ENCODE measurements at places on chromosomes 5 and 9. TPM values are rescaled to one million over a fixed set of nuclear protein-coding genes. Genes with fewer than 3 reads are reported as not detected.

The CDX1 gene
- 0.13 TPM for polyA plus RNA-seq

The RLN2 gene
- 1.8 TPM for polyA plus RNA-seq

The PCDHGA4 gene
- polyA plus RNA-seq: 1.2 TPM

The PROB1 gene
- polyA plus RNA-seq: 32.5 TPM

The CD180 gene
- polyA plus RNA-seq: 0.98 TPM

The XPA gene
- 19.0 TPM for polyA plus RNA-seq

The IL4 gene
- polyA plus RNA-seq: not detected

The SPINK13 gene
- 0.23 TPM for polyA plus RNA-seq

The TGFBR1 gene
- 20.9 TPM for polyA plus RNA-seq

The ELAVL2 gene
- polyA plus RNA-seq: 3.5 TPM

The FCN2 gene
- polyA plus RNA-seq: not detected

The VAV2 gene
- polyA plus RNA-seq: 13.7 TPM

The IRX4 gene
- not detected for polyA plus RNA-seq

The MEIKIN gene
- not detected for polyA plus RNA-seq

The PHAX gene
- polyA plus RNA-seq: 45.0 TPM

The GPRIN1 gene
- polyA plus RNA-seq: 4.1 TPM

The IFNW1 gene
- polyA plus RNA-seq: not detected

The PCDHB9 gene
- 3.5 TPM for polyA plus RNA-seq

The ANKRD34B gene
- polyA plus RNA-seq: not detected

The ACTBL2 gene
- not detected for polyA plus RNA-seq

The SLC44A1 gene
- 17.8 TPM for polyA plus RNA-seq

The PCDHGB1 gene
- 0.88 TPM for polyA plus RNA-seq

The JAKMIP2 gene
- polyA plus RNA-seq: 1.9 TPM

The CDC25C gene
- 3.9 TPM for polyA plus RNA-seq

The ECSCR gene
- 40.7 TPM for polyA plus RNA-seq

The KCTD16 gene
- 0.16 TPM for polyA plus RNA-seq

The TAF11L10 gene
- not detected for polyA plus RNA-seq

The C8G gene
- 0.48 TPM for polyA plus RNA-seq

The LCN2 gene
- polyA plus RNA-seq: 1.3 TPM

The SPINK6 gene
- not detected for polyA plus RNA-seq

The ADAMTS19 gene
- polyA plus RNA-seq: 13.9 TPM

The CAVIN4 gene
- 207 TPM for polyA plus RNA-seq

The TDRD7 gene
- 4.2 TPM for polyA plus RNA-seq

The SPATA31D4 gene
- polyA plus RNA-seq: not detected

The PCA3 gene
- polyA plus RNA-seq: 0.88 TPM

The SV2C gene
- 0.03 TPM for polyA plus RNA-seq
